Right cardiac atrium (tissue), 5 donors: ENCODE measurements at places on chromosomes 16 and 17.

DNA sequence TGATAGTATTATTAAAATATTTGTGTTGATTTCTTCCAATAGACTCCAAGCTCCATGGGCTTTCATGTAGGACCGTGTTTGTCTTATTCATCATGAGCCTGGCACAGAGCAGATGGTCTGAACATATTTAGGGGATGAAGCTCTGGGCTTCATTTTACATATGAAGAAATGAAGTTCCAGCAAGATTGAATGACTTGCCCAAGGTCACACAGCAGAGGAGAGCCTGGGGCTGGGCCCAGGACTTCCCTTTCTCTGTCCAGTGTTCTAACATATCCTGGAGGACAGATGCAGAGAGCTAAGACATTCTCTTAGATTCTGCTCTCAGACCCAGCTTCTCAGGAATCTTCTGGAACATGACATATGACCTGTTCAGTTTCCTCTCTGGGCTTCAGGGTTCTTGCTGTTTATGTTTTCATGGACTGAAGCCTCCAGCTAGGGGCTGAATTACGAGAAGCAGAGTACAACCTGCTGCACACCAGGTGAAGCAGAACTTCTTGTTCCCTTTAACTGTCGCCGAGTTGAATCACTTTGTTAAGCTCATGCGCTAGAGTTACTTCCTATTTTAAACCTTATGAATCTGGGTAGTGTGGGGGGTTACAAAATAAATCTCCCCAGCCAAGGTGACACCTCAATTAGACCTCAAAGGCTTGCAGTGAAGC is 53.6 kb downstream of the GPRC5B start:
- no peak for DNase-seq

DNA sequence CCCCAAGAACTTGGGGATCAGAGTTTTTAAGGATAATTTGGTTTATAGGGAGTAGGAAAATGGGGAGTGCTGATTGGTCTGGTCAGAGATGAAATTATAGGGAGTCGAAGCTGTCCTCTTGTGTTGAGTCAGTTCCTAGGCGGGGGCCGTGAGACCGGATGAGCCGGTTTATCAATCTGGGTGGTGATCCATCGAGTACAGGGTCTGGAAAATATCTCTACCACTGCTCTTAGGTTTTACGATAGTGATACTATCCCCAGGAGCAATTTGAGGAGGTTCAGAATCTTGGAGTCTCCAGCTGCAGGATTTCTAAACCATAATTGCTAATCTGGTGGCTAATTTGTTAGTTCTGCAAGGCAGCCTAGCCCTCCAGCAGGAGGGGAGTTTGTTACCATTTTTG is 403.4 kb downstream of the CDH11 start:
- no peak for DNase-seq

- DNase-seq = peak; percentile 55
These were observed 7.9 kb downstream of the ENGASE start for GRCh38 chr17:79082311-79083190.

- DNase-seq = peak; percentile 85
These were observed 101.1 kb downstream of the XYLT1 start for GRCh38 chr16:17369421-17370222.

GRCh38 chr17:17900615-17901520 is 64.1 kb upstream of the SREBF1 start:
- peak; percentile 88 for DNase-seq
